CD4-positive, alpha-beta T cell treated with Interleukin-6 at 100 ng/mL for 8 hours (primary cell): ENCODE measurements at places on chromosomes 4 and X.

DNA sequence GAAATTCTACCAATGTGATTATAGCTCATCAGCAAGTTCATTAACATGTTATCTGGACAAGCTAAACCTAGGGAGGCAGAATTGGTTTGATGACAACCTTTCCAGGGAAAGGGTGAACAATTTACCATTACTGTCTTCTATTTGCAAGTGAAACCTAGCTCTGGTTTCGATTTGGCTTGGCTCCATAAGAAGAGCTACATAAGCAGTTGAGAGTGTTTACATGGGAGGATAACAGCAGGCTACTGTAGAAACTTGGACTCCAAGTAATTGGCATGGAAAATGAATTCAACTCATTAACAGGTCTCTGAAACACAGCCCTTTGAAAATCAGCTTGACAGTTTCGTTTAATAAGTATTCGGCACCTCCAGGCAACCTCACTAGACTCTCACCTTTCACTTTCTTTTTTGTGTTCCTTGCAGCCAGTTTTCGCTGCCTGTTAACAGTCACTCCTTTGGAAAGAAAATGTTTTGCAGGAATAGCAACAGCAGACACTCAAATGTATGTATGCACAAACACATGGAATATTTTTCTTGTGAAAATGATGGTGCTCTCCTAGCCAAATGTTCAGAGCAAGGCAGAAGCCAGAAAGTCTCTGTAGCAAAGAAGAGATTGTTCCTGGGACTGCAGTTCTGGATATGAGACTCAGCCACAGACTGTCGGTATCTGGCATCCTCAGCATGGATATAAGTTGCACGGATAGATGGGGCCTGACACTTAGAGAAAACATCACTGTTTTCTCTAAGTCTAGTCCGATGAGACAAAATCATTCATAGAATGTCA is 27.5 kb downstream of the POU3F4 start:
- DNase-seq, result no peak

DNA sequence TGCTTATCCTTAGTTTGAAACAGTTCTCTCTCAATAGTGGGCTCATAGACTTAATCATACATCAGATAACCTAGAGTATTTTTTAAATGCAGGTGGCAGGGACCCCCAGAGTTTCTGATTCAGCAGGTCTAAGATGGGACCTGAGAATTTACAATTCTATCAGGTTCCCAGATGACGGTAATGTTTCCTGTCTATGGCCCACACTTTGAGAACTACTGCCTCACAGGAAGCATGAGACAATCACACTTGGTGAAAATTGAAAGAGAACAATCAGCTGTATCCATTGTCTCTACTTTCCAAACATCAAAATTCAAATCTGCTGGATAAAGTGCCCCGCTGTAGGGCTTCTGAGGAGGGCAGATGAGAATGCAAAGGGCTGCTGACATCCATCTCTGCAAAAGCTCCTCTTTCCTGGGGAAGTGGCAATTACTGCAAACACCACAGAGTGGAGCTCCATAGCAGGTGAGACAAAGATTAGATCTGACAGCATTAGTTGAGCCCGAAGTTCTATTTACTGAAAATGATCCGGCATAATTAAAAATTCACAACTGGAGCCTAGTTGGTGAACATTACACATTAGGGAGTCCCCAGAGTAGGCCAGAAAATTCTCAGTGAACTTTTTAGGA is 187.8 kb upstream of the MBNL3 start:
- no peak for DNase-seq

GRCh38 chrX:150032742-150033141 is 94.5 kb upstream of the EOLA2 start:
- DNase-seq, result no peak

DNA sequence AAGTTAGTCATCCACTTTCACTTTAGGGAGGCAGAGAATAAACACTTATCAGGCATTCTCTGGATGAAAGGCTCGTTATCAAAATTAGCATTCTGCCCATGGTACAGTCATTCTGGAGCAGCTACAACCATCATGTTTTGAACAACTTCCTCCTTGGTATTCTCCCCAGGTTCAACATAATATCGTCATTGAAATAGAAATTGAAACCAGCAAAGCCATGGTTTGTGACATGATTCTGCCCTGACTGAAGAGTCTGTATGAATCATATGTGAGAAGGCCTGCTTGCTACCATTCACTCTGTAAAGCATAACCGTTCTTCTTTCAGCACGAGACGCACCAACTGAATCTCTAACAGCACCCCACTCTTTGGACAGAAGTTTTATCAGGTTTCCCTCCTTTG is 127.5 kb upstream of the RADX start:
- peak; percentile 25 for DNase-seq

DNA sequence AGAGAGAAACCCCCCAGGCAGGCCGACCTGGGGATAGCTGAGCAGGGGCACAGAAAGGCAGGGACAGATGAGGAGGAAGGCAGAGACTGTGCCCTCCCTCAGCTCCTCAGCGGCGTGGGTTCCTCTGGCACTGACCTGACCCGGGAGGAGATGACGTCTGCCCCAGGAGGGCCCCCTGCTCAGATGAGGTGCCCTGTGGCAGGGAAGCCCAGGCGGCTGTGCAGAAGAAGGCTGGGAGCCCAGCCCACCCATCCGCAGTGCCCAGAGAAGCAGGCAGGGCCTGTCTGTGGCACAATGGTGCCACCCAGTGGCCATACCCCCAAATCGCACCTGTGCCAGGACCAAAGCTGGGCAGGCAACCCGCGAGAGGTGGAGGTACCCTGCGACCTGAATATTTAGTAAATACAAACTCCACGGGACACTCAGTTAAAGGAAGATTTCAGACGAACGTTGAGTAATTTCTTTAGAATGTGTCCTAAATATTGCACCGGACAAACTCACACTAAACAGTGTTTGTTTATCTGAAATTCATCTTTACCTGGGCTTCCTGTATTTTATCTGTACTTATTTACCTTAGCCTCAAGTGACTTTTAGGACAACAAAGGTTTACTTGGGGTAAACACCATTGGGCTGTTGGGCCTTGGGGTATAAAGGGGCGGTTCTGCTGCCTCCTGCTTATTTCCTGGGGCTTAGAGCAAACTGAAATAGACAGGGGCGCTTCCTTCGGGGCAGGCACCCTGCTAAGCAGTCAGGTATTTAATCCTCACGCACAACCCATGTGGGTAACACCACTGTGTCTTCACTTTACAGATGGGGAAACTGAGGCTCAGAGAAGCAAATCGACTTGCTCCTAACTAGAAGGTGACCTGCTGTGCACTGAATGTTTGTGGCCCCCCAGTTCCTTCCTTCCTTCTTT is 46.5 kb upstream of the HMX1 start:
- DNase-seq, result peak; percentile 29

DNA sequence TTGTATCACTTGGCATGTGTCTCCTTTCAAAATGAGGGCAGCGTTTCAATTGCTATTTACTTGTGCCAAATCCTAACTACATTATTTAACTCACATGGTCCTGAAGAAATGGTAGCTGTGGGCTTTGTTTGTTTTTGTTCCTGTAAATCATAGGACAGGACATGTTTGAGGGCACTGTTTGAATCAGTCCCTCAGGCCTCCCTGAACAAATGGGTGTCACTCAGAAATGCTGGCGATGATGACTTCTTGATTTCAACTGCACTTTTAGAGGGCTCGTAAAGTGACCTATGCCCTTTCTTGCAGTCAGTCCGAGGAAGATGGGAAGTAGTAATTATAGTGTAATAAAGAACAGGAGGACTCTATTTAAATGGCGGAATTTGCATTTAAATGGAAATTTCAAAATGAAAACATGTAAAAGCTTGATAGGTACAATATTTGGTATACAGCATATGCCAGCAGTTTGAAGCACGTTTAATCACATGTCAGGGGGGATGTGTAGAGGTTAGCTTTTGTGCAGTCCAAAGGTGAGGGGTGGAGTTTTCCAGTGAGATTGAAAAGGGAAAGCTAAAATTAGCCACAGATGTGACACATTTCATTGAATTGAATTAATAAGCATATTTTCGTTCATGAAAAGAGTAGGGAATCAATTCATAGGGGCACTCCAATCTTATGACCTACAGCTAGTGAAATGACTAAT is 1958.7 kb upstream of the IGFBP7 start:
- DNase-seq, result no peak

- DNase-seq, result no peak
Observed at GRCh38 chr4:1048773-1049590, 37.6 kb downstream of the FGFRL1 start.

GRCh38 chr4:77715414-77716290 is 103.5 kb downstream of the CNOT6L start:
- DNase-seq, result no peak
